ENCODE measurements at places on chromosomes 13 and 19. TPM values are rescaled to one million over a fixed set of nuclear protein-coding genes. Genes with fewer than 3 reads are reported as not detected.

- no peak for DNase-seq
These were observed 8.8 kb downstream of the RRAS start for GRCh38 chr19:49631014-49631588.

C1QTNF9 gene
- 5.1 TPM for total RNA-seq

LIM2 gene
- not detected for total RNA-seq

OR7D2 gene
- total RNA-seq = not detected

GRCh38 chr13:34254366-34254765 lies 436.4 kb downstream of the RFC3 start:
- no peak for DNase-seq

DNA sequence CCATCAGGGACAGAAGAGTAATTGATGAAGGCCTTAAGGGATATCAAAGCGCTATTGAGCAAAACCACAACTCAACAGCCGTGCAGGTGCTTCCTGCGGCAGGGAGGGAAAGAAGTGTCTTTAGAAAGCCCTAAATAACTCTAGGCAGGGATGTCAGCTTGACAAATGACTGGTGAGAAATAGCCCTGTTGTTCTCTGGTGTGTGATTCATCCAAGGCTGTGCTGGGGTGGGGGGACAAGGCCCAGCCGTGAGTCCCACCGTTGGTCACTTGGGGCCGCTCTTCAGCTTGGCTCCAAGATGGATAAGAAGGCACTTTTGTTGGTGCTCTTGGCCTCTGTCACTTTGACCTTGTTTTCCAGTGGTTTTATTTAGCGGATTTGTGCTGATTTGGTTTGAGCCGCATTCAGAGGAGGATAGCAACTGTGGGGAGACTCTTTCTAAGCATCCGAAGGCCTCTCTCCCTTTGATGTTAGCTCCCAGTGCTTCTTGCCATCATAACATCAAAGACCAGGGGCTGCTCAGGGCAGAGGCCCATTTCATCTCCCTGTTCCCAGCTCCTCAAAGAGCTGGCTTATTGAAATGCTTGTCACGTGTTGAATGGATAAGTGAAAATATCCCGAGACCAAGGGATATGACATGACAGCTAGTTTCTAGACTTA lies 130.3 kb upstream of the SERP2 start:
- no peak for DNase-seq

CLDND2 gene
- 0.46 TPM for total RNA-seq

FKRP gene
- 19.9 TPM for total RNA-seq

TMEM221 gene
- total RNA-seq = not detected

CGB8 gene
- total RNA-seq = not detected

DNA sequence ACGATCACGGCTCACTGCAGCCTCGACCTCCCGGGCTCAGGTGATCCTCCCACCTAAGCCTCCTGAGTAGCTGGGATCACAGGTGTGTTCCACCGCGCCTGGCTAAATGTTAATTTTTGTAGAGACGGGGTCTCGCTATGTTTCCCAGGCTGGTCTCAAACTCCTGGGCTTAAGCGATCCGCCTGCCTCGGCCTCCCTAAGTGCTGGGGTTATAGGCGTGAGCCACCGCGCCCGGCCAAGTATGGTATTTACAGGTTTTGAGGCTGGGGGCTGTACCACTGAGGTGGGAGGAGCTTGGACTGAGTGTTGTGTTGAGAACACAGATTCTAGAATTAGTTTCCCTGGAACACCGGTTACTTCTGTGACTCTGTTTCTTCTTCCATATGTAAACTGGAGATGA lies 452 bp upstream of the PPM1N start:
- no peak for DNase-seq

GRCh38 chr13:93244918-93245280 lies 18.3 kb downstream of the GPC6 start:
- no peak for DNase-seq

MISP3 gene
- total RNA-seq = 5.7 TPM

LINGO3 gene
- total RNA-seq = not detected

R3HDM4 gene
- 17.1 TPM for total RNA-seq

SIGLEC10 gene
- total RNA-seq = 1.4 TPM

DNA sequence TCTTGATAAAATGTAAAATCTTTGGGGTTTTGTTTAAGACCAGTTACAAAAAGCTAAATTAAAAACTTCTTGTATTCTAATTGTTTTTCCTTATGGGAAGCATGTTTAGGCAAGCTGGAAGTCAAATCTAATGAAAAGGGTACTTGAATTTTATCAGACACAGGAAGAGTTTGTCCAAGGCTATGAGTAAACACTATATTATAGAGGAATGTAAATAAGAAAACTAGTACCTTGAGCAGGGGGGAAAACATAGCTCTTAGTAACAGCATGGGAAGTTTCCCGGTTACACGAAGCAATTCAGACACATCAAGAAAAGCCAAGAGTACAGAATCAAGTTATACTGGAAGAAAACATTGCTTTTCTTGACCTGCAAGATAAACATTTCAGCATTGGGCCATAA lies 19.8 kb upstream of the ZNF780A start:
- no peak for DNase-seq

KIR3DL2 gene
- not detected for total RNA-seq

DNA sequence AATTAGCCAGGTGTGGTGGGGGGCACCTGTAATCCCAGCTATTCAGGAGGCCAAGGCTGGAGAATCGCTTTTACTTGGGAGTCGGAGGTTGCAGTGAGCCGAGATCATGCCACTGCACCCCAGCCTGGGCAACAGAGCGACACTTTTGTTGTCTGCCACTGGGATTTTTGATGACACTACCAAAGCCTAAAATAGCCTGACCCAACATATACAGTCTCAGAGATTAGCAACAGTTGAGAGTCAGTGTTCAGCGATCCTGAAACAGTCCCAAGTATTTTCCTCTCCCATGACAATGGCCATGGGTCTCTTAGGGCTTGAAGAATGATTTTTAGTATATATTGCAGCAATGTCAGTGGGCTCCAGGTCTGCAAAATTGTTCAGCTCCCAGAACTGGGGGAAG lies 32.9 kb downstream of the SLC25A30 start:
- no peak for DNase-seq

GGN gene
- total RNA-seq = 0.23 TPM

THSD8 gene
- total RNA-seq = 2.9 TPM
